ENCODE measurements at places on chromosomes 1 and 21.

DNA sequence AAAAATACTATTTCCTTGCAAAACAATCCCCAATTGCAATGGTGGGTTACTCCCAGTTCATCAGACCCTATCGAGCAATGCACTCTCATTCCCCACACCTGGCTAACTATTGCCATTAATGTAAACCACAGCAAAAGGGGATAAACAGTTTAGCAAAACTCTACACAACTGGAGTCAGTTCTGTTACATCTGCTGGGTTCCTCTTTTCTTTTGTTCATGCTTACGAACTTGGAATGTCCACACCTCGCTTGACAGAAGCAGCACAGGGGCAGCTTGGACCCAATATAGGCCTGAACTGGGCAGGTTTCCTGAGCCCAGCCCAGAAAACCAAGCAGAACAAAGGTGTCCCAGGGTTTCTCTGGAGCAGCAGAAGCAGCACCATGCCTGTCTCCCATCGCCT lies 57.4 kb downstream of the ADSS2 start:
- DNase-seq: no peak

DNA sequence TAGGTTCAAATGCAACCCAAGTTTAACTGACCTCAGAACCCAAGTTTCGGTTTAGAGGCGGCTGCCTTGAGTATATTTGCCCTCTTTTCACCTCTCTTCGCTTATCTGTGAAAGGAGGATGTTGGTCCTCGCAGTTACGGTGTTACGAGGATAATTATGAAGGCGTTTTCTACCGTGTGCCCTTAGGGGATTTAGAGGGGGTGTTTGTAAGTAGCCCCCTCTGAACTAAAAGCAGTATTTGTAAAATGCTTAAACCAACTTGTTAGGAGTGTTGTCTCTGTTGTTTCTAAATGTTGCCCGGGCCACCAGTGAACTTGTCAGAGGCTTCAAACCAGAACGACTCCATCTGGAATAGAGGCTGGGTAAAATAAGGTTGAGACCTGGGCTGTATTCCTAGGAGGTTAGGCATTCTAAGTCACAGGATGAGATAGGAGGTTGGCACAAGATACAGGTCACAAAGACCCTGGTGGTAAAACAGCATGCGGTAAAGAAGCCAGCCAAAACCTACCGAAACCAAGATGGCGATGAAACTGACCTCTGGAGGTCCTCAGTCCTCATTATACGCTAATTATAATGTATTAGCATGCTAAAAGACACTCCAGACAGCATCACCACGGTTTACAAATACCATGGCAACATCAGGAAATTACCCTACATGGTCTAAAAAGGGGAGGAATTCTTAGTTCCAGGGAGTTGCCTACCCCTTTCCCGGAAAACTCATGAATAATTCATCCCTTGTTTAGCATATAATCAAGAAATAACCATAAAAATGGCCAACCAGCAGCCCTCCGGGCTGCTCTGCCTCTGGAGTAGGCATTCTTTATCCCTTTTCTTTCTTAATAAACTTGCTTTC lies 1.0 kb upstream of the PSRC1 start:
- DNase-seq: no peak

GRCh38 chr1:14939527-14940284 lies 213.8 kb upstream of the TMEM51 start:
- DNase-seq: no peak

DNA sequence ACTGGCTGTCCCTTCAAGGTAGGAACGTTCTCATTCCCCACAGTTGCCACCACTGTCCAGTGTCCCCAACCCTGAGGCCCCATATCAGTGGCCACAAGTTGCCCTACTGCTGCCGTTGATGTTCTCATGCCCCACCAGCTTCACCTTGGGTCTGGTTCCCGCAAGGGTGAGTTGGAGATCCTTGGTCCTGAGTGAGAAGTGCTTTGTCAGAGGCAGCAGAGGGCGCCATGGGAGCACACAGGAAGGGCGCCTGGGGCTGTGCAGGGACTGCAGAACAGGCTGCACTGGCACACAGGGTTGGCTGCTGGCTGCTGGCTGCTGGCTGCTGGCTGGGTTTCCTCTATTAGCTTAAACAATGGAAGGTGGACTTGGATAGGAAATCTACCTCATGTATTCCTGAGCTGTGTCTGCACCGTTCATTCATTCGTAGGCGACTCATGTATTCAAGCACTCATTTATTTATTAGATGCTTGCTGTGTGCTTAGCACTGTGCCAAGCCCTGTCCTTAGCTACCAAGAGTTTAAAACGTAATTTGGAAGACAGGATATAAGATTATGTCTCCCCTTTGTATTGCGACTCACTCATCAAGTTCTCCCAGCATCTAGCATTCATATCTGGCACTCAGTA lies 2.1 kb upstream of the S100A9 start:
- no peak for DNase-seq

- no peak for DNase-seq
Observed at GRCh38 chr1:92488832-92489231, 2.1 kb upstream of the GFI1 start.

DNA sequence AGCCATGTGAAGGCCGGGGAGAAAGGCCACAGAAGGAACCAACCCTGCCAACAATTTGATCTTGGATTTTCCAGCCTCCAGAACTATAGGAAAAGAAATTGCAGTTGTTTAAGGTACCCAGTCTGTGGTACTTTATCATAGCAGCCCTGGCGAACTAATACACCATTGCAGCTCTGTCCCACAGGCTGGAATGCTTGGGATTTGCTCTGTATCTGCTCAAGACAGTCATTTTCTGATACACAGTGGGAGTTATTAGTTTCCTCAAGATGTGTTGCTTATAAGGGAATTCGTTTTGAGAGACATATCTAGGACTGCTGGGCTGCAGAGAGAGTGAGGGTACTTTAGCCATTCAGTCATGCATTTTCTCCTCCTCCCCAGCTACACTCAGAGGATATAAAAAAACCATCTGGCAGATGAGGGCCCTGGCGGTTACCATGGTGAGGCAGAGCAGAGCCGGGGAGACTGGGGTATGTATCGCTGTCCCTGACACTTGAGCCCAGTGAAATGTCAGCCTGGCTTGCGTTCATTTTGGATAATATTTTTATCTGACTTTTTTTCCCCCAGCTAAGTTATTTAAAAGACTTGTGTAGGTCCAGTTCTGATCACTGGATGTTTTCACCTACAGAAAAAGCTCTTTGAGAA lies 104.6 kb downstream of the DIRAS3 start:
- DNase-seq: no peak

GRCh38 chr1:182716740-182717720 lies 32.6 kb upstream of the RGS8 start:
- no peak for DNase-seq

- DNase-seq: no peak
Observed at GRCh38 chr1:5917281-5917590, 75.0 kb downstream of the NPHP4 start.

DNA sequence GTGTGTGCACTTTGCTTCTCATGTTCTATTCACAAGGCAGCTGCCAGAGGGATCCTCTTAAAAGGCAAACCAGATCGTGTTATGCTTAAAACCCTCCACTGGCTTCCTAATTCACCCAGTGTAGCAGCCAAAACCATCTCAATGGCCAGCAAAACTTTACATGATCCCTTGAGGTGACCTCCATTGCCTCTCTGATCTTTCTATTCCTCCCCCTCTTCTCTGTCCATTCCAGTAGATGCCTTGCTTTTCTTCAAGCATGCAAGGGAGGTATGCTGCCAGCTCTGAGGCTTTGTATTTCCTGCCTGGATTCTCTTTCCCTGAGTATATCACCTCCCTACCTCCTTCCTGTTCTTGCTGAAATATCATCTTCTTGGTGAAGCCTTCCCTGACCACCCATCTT lies 93.2 kb upstream of the KCNK2 start:
- no peak for DNase-seq

DNA sequence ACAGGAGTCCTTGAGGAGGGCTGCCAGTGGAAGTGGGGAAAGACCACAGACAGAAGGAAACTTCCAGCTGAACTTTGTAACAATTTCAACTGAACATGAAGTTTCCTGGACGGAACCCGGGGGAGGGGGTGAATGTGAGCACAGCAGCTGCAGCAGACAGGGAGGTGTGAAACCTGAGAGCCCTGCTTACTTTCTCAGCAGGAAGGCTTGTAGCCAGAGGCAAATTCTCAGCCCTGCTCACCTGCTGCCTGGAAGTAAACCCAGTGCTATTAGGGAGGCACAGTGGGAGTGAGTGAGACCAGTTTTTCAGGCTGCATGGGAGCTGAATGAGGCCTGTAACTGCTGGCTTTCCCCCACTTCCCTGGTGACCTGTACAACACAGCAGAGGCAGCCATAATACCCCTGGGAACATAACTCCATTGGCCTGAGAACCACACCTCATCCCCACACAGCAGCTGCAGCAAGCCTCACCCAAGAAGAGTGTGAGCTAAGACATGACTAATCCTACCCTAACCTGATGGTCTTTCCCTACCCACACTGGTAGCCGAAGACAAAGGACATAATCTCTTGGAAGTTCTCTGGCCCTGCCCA lies 9.6 kb upstream of the SPRR2F start:
- DNase-seq: no peak

DNA sequence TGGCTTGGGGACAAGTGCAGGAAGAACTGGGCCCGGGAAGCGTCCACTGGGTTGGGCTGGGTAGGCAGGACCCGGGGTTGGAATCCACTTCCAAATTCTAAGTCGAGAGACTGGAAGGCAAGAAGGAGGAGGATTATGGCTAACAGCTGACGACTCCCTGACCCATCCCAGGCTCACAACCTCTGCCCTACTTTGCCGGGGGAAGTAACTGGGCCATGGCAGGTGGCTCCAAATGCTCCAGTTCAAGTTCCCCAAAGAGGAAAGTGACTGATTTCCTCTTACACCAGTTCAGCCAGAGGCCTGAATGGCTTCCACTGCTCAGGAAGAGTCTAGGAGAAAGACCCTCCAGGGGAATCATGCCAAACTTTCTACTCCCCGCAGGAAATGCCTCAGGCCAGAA lies 11.4 kb downstream of the EMC1 start:
- no peak for DNase-seq

DNA sequence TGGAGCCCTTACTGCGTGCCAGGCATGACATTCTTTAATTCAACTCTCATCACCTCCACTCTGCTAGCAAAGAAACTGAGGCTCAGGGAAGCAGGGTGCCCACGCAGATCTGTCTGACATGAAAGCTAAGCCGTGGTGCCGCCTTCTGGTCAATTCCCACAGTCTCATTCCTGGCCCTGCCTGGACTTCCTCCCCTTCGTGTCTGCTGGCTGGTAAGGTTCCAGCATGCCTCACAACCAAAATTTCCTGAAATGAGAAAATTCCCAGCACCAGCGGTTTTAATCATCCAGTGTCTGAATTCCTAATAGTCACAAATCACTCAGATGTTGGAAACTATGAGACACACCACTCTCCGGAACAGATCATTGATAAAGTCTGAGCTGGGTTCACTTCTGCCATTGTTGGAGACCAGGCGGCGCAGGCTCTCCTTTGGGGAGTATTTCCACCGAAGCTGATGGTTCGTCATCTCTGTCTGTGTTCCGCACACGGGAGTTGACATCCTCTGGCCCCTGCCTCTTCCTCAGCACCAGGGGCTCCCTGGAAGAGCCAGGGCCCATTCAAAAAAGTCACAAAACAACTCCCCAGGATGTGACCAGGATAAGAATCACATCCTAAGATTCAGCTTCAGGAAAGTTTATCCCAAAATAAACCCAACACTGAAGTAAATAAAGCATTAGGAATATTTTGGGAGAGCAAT lies 167.7 kb downstream of the PLPP3 start:
- DNase-seq: no peak

GRCh38 chr1:94527447-94528031 lies 14.0 kb downstream of the F3 start:
- no peak for DNase-seq

DNA sequence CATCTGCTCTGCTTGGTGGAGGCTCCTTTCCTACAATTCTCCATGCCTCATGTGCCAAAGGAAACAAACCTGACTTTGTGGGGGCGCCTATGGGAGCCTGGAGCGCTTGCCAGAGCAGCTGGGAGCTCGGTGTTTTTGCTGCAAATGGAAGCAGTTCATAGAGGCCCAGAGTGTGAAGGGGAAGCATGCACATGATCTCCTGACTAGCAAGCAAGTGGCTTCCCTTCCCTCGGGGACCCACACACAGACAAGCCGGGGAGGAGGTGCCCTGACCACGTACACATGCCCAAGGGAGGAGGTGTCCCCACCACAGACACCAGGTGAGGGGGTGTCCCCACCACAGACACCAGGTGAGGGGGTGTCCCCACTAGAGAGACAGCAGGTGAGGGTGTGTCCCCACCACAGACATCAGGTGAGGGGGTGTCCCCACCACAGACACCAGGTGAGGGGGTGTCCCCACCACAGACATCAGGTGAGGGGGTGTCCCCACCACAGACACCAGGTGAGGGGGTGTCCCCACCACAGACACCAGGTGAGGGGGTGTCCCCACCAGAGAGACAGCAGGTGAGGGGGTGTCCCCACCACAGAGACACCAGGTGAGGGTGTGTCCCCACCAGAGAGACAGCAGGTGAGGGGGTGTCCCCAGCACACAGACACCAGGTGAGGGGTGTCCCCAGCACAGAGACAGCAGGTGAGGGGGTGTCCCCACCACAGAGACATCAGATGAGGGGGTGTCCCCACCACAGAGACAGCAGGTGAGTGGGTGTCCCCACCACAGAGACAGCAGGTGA lies 106.8 kb downstream of the CRYAA start:
- DNase-seq: no peak

DNA sequence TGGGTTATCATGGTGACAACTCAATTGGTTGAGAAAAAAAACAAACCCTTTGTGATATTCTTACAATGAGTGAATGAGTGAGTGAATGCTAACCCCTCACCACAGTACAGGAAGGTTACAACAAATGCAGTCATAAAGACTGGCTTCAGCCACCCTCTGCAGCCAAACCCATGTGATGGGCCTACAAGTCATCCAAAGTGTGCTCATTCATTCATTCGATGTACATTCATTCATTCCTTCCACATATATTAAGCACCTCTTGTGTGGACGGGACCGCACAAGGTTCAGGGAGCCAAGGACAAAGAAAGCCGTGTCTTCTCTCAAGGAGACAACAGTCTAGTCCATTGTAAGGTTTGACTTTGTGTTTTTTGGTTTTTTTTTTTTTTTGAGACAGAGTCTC lies 49.4 kb downstream of the WDR4 start:
- no peak for DNase-seq

DNA sequence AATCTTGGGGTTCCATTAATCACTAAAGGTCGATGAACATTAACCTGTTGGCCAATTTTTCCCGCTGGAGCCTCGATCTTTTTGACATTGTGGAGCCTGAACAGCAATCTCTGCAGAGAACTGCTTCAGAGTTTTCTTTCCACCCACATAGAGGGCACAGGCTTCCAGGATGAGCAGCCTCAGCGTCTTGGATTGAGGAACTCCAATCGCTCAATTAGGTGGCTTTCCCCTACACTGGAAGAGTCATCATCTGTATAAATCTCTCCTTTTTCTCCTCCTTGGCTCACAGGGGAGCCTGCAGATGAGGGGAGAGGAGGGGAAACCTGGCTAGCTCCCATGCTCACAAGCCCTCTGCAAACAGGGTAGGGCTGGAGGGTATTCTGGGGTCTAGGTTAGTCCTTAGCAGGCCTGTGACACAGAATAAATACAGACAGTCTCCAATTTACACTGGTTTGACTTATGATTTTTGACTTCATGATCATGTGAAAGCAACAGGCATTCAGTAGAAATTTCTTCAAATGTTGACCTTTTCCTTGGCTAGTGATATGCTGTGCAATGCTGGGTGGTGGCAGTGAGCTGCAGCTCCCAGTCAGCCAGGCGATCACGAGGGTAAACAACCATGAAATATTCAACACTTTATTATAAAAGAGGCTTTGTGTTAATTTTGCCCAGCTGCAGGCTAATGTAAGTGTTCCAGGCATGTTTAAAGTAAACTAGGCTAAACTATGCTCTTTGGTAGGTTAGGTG lies 80.8 kb downstream of the PGBD5 start:
- no peak for DNase-seq

All from non-pigmented ciliary epithelial cell (primary cell).